ENCODE measurements at places on chromosomes 6 and 20.

DNA sequence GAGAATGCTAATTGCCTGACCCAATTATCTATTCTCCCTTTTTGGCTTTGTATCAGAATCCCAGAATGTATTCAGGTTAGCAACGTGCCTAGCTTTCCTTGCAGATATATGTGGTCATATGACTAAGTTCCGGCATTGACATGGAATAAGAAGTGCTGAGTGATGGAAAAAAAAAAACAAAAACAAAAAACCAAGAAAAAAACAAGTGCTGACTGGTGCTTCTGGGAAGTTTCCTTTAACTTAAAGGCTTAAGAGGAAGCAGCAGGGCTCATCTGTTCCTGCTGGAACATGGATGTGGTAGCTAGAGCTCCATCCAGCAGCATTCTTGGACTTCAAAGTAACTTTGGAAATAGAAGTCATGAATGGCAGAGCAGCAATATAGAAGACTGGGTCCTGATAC lies 10.4 kb upstream of the RPF2 start:
- no peak for DNase-seq

DNA sequence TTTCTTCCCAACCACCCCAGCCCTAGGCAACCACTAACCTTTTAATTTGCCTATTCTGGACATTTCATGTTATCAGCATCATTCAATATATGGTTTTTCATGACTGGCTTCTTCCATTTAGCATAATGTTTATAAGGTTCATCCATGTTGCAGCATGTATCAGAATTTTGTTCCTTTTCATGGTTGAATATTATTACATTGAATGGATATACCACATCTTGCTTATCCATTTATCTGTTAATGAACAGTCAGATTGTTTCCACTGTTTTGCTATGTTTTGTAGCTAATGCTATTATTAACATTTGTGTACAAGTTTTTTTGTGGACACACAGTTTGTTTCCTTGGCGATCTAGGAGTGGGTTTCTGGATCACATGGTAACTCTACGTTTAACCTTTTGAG lies 3.0 kb upstream of the DNAAF9 start:
- no peak for DNase-seq

DNA sequence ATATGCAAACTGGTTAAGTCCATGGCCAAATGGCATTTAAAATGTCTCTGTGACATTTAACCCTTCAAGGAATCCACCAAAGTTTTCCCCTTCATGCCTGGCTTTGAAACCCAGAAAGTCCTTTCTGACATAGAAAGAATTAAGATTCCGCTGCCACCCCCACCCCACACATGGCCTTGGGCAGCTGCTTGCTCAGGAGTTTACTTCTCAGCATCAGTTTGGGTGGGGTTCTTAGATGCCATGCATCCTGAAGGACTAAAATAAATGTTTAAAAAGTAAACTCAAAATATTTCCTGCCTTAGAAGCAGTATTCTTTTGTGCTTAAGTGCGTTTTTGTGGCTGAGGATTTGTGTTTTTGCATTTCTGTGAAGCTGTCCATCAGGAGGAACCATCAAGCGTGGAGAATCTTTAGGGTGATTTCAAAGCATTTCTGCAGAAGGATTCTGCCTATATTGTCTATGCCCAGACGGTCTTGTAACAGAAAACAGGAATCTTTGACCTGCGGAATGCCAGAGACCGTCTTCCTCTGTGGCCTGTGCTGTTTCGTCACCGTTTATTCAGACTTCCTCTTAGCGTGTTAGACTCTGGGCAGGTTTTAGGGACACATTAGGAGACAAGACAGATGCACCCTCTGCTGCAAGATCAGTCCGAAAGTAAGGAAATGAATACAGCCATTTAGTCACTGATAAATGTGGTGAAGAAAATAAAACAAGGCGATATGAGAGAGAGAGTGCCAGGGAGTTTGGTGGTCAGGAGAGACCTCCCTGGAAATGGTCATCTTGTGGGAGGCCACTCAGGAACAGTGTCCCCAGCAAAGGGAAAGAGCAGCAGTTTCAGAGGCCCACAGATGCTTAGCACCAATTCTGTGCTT lies 6.2 kb downstream of the DUSP22 start:
- no peak for DNase-seq

GRCh38 chr6:70849348-70850069 lies 107.4 kb downstream of the B3GAT2 start:
- DNase-seq, result no peak

GRCh38 chr6:83849610-83850009 lies 3.5 kb upstream of the RIPPLY2 start:
- no peak for DNase-seq

- no peak for DNase-seq
Measured at GRCh38 chr6:155227046-155227445, 36.8 kb upstream of the CLDN20 start.

Data from stimulated activated CD4-positive, alpha-beta T cell treated with anti-CD3 and anti-CD28 coated beads, Interleukin-4, amount 100 ng/mL, for 24 hours (primary cell).